ENCODE measurements at places on chromosomes 7 and 10.

- H3K4me1 ChIP-seq = no peaks in the 10 kb centered on the region
- H3K27ac ChIP-seq = no peak overlapping the region
- no peaks in the 10 kb centered on the region for H3K36me3 ChIP-seq
- DNase-seq = no peak
- no peak overlapping the region for H3K4me3 ChIP-seq
Measured at GRCh38 chr10:71344993-71345480, 26.0 kb downstream of the SLC29A3 start.

GRCh38 chr10:129869596-129870473 lies 94.2 kb downstream of the EBF3 start:
- no peak overlapping the region for H3K4me3 ChIP-seq
- no peaks in the 10 kb centered on the region for H3K4me1 ChIP-seq
- no peaks in the 10 kb centered on the region for H3K36me3 ChIP-seq
- H3K27me3 ChIP-seq = no peaks in the 10 kb centered on the region
- no peak for DNase-seq

DNA sequence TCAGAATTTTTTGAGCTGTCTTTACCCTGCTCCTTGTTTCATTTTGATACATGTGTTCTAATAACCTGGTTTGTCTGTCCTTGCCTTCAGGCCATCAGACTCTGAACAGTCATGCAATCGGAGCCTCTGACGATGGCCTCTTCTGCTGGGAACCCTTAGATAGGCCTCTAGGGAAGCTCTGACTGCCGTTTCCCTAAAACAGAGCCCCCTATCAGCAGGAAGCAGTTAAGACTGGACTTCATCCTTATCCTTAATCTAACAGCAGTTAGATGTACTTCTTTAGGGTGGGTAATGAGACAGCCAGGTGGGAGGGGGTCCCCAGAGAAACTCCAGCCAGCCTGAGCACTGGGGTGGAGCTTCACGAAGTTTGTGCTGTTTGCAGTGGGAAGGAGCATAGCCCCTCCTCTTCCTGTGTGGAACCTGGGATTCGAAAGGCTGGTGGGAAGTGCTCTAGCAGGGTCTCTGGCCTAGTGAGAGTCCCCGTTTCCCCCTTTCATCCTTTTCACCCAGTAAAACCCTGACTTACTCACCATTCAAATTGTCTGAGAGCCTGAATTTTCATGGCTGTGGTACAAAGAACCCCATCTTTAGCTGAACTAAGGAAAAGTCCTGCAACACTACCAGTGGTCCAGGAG lies 28.4 kb upstream of the SORCS3 start:
- no peaks in the 10 kb centered on the region for H3K4me1 ChIP-seq
- no peaks in the 10 kb centered on the region for H3K36me3 ChIP-seq
- no peak overlapping the region for H3K4me3 ChIP-seq
- no peak for DNase-seq

- no peaks in the 10 kb centered on the region for H3K36me3 ChIP-seq
- no peaks in the 10 kb centered on the region for H3K4me1 ChIP-seq
- no peak for DNase-seq
- no peaks in the 10 kb centered on the region for H3K27me3 ChIP-seq
- H3K4me3 ChIP-seq = no peak overlapping the region
- H3K27ac ChIP-seq = no peak overlapping the region
Measured at GRCh38 chr7:157597562-157597961, 260.8 kb downstream of the DNAJB6 start.

Data from ovary (tissue), 10 donors.